Chondrocyte (in vitro differentiated cells): ENCODE measurements at places on chromosomes 12 and 14.

- DNase-seq = no peak
Observed at GRCh38 chr14:101730626-101731186, 30.8 kb upstream of the PPP2R5C start.

DNA sequence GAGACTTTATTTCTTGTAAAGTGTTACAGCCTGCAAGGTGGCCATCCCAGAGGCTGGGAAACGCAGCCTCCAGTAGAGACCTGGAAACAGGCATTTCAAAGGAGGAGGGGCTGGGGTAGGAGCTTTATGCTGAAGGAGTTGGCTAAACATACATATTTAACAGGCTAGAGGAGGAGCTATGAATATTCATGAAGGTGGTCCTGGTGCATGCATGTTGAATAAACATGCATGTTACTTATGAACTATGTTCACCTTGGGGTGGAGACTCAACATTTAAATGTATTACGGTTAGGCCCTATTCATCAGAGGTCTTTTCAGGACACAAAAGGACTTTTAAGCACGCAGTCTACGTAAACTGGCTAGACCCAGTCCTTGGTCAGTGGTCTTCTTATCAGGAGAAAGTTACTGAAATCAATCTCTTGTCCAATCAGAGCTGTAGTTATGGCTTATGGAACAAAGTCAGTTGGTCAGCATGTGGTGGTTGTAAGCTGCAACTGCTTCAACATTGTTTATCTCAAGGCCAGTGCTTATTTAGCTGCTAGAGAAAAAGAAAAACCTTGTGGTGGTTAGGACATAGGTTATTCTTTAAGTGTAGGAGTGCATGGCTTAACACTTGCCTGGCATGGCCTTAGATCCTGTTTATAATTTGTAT, 11.4 kb upstream of the ARF6 start:
- DNase-seq = no peak

- no peak for DNase-seq
Observed at GRCh38 chr12:67515679-67516340, 132.7 kb upstream of the DYRK2 start.

DNA sequence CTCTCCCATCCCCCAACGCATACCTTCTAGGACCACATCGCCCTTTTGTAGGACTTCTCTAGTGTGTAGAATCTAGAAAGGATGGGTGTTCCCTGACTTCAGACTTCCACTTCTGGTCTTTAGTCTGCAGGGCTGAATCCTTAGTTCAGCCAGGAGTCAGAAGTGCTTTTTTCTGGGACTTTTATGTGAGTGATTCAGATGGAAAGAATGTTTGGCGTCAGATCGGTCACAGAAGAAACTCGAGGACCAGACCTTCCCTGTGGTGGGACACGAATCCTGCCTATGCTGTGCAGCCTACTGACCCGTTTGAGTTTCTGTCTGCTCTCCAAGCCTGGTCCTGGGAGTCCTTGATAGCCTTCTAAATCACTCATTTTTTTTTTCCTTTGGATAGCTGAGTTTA, 165.4 kb upstream of the SSTR1 start:
- DNase-seq = no peak

GRCh38 chr12:64968989-64969819, 144.8 kb downstream of the TBC1D30 start:
- no peak for DNase-seq

DNA sequence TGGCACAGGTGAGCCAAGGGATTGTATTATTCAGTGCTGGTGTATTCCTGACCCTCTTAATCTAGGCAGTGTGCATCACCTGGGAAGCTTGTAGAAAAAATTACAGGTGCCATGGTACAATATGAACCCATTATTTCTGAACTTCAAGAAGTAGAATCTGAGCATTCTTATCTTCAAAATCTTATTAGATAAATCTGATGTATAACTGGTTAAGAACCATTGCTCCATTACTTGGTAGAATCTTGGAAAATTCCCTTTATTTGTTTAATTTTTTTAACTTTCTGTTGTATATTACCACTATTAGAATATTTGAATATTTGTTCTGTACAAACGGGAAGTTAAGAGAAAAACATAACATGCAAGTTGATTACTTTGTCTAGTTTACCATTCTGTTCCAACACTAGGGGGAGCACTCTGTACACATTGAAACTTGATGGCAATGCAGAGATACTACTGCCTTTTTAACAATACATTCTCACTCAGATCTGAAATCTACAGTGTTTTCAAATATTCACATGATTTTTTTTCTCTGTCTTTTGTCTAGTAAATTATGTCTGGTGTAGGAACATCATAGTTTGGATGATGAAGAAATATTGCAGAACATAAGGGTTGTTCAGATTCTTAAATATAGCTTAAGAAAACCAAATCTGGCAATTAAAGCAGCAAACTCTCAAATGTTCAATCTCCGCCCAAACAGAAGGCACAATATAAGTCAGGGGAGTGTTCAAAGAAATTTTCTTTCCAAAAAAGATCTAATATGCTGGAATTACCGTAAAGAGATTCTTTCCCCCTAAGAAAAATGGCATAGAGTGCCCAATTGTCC, 196.6 kb downstream of the PCNX1 start:
- DNase-seq = no peak

DNA sequence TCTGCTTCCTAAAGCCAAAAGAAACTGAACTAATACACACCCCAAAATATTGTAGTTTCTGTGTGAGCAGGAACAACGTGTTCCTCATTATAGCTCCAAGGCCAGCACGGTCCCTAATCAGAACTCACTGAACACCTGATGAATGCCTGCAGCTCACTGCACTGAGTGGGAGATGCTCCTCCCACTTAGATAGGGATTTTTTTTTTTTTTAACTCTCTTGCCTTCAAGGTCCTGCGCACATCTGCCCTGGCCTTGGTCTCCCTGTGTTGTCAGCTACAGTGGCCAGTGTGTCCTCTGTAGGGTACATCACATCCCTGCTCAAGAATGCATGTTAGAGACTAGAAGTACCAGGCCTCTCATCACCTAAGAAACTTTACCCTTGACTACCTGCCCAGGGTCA, 44.3 kb upstream of the TMPO start:
- DNase-seq = no peak

DNA sequence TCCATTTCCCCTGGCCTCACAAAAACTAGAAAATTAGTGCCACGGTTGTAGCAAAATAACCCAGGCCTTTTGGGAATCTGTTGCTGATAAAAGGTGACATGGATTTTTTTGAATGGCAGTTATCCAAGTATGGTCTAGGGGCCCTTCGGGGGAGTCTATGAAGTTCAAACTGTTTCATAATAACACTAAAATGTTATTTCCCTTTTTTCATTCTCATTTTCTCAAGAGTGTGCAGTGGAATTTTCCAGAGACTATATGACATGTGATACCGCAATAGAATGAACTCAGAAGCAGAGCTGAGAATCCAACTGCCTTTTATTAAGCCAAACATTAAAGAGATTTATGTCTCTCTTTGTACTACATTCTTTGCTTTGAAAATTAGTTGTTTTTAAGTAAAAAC, 26.9 kb downstream of the GSTZ1 start:
- no peak for DNase-seq

- no peak for DNase-seq
Observed at GRCh38 chr12:58621126-58621525, 299.2 kb downstream of the LRIG3 start.

DNA sequence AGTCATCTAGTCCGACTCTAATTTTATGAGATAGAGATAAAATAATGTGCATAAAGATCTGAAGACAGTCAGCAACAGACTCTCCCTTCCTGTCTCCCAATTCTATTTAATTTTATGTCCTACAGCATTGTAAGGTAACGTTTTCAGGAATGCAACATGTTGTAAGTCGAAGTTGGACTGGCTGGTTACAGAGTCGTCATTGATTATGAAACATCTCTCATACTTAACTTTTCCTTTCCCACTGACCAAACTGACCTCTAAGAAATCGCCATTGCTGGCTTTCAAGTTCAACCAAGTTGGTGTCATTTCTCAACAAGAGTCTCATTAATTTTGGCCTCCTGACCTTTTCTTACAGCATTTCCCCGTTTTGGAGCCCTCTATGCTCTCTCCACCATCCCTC, 4.9 kb upstream of the RIC8B start:
- no peak for DNase-seq

DNA sequence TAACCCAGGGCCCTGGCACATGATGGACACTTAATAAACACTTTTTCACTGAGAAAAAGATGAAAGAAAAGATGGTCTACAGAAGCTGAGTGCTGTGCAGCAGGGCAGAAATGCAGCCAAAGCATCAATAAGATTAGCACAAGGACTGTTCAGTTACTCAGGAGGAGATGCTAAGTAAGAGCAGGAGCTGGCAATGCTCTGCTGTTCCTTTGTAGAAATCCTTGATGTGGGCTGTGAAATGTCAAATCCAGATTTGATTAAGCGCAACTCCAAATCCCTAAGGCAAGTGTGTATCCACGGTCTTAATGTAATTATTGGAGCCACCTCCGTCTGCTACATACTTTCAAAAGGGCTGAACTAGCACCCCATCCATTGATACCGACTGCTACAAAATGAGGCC, 151.8 kb upstream of the BTG1 start:
- no peak for DNase-seq

- no peak for DNase-seq
Observed at GRCh38 chr14:61147831-61148549, 133.1 kb downstream of the TMEM30B start.

DNA sequence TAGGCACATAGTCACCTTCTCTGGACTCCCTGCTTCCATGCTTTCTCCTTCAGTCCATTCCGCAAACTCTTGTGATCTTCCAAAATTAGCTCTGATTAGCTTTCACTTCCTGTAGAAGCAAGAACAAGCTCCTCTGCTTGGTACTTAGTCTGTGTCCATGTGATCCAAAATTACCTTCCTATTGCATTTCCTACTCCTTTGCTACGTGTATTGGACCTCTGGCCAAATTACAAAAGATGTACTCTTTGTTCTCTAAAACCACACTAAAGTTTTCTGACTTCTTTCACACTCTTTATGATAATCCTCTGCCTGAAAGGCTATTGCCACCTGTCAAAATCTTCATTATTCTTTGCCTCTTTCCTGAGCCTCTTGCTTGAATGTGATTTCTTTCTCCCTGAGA, 786 bp upstream of the TSFM start:
- no peak for DNase-seq

GRCh38 chr12:93587611-93588010, 15.1 kb downstream of the SOCS2 start:
- no peak for DNase-seq

GRCh38 chr12:108346727-108347710, 7.9 kb upstream of the CMKLR1 start:
- no peak for DNase-seq

DNA sequence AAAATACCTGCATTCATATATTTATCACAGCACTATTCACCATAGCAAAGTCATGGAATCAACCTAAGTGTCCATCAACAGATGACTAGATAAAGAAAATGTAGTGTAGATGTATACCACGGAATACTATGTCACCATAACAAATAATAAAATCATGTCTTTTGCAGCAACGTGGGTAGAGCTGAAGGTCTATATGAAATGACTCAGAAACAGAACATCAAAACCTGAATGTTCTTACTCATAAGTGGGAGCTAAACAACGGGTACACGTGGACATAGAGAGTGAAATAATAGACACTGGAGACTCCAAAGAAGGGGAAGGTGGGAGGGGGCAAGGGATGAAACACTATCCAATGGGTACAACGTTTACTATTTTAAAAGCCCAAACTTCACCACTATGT, 37.9 kb downstream of the SLC38A1 start:
- DNase-seq = no peak

GRCh38 chr14:35375558-35376025, 29.0 kb downstream of the NFKBIA start:
- DNase-seq = no peak

DNA sequence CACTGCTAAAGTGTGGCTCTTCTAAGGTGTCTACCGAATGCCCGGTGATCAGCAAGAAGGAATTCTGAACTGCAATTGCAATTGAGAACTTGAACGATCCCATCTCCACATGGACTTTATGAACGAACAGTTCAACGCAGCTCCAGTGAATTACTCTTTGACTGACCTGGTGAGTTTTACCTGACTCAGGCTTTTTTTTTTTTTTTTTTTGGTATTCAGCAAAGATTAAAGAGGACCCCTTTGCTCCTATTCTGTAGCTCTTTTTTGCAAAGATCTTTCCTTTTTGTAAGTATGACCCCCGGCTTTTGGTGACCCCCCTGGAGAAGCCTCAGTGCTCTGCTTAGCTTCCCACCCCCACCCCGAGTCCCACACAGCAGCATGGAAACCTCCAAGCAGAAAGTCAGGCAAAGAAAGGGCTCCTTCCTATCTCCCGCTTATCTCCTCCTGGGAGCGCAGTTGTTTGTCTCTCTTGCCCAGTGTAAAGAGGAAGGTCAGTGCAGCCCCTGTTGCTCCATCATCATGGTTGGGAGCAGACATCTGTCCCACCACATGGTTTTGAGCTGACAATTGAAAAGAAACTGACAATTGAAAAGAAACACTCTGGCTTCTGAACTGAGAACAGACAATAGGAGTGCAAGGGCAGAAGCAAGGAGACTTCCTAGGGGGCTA, 72.1 kb upstream of the DIO3 start:
- no peak for DNase-seq

DNA sequence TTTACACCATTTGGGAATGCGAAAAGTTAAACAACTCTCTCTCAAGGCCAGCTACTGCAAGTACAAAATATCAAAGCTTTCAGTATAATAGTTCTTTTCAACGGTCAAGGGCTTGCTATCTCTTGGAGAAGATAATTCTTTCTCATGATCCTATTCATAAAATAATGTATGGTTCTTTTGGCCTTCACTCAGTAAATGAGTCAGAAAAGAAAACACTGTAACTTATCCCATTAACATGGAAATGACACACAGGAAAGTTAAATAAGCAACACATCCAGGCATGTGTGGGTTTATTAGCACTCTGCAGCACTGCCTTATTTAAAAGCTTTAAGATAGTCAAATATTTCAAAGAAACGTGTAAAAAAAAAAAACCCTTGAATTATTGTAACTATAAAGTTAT, 36.9 kb downstream of the ZFC3H1 start:
- no peak for DNase-seq

- DNase-seq = no peak
Observed at GRCh38 chr12:68953536-68953935, 20.6 kb upstream of the CPM start.

GRCh38 chr14:31969699-31970240, 107.3 kb upstream of the ARHGAP5 start:
- no peak for DNase-seq

DNA sequence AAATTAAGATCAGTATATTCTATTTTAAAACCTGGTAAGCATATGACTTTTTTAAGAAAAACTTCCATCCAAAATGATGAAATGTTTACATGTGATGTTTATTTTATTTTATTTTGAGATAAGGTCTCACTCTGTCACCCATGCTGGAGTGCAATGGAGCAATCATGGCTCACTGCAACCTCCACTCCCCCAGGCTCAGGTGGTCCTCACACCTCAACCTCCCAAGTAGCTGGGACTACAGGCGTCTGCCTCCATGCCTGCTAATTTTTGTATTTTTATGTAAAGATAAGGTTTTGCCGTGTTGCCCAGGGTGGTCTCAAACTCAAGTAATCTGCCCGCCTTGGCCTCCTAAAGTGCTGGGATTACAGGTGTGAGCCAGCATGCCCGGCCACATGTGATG, 141.8 kb downstream of the ZFP36L1 start:
- DNase-seq = no peak
